ENCODE measurements at places on chromosomes 2 and 18.
A peak's percentile ranks its signal among the peaks of the same experiment; 100 is the strongest.

GRCh38 chr2:187034434-187034833 lies 185.5 kb upstream of the ZSWIM2 start:
- no peak for DNase-seq

GRCh38 chr18:39960550-39960949 lies 1994.5 kb upstream of the PIK3C3 start:
- DNase-seq = no peak

GRCh38 chr2:231181860-231182512 lies 16.4 kb upstream of the ARMC9 start:
- peak; percentile 45 for DNase-seq

DNA sequence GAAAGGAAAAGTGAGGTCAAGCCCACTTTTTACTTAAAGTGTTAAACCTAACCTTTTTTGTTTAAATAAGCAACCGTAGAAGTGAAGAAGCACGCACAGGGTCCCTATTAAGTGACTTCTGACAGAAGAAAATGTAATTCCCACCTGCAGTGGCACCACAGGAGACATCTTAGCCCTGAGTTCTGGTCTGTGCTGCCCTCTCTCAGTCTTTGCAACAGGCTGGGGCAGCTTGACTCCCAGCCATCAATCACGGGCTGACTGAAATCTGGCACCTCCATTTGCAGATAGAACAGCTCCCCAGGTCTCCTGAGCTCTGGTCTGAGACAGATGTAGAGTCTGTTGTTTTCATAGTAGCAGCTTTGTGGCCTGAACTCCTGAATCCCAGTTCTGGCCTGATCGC lies 170.0 kb downstream of the LTBP1 start:
- no peak for DNase-seq

DNA sequence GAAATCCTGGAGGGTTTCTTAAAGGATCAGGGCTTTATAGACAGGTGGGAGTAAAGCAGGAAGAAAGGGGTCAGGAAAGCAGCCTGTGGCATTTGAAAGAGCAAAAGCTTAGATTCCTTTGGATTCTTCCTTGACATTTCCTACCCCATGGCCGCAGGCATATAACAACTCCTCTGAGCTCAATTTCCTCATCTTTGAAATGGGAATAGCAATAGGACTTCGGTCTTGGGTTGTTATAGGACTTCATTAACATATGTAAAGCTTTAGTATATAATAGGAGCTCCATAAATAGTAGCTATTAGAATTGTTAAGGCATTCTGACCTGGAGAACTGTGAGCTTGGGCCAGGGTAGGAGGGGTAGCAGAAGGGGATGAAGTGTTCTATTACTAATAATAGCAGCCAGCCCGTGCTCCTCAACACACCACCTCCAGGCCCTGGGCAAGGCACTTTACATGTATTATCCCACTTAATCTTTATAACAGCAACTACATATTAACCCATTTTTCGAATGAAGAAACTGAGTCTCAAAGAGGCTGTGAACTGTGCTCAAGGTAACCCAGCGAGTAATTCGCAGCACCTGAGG lies 10.6 kb downstream of the ZFP36L2 start:
- DNase-seq = no peak

GRCh38 chr2:224997802-224998201 lies 44.5 kb downstream of the DOCK10 start:
- no peak for DNase-seq

DNA sequence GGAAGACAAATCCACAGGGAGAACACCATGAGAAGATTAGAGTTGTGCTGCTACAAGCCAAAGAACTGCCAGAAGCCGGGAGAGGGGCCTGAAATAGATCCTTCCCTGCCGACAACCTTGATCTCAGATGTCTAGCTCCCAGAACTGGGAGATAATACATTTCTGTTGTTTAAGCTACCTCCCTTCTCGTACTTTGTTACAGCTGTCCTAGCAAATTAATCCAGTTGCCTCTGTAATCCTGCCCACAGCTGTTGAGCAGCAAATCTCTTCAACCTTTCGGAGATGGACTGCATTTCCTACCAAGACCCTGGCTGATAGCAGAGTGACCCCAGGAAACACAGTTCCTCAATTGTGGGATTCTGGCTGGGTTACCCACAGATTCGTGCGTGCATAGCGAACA lies 2.6 kb upstream of the TBC1D8 start:
- no peak for DNase-seq

DNA sequence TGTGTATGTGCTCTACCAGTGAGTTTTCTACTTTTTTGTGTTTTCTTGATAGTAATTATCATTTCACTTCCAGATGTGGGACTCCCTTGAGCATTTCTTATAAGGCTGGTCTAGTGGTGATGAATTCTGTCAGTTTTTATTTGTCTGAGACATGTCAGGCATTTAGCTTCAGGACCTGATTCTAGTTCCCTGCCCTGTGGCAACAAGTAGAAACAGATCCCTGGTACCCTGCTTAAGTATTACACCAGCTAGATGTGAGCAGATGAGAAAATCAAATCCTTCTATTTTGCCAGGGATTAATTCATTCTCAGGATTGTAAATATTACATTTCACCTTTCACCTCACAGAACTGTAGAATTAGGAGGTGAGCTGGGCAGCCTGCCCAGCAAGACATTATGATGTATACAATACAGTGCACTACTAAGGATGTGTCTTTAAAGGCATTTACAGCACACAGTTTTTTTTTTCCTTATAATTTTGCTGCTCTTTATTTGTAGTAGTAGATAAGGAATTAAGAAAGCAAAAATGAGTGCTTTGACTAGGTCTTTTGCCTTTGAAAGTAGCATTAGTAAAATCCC lies 35.1 kb downstream of the GALM start:
- DNase-seq = no peak

DNA sequence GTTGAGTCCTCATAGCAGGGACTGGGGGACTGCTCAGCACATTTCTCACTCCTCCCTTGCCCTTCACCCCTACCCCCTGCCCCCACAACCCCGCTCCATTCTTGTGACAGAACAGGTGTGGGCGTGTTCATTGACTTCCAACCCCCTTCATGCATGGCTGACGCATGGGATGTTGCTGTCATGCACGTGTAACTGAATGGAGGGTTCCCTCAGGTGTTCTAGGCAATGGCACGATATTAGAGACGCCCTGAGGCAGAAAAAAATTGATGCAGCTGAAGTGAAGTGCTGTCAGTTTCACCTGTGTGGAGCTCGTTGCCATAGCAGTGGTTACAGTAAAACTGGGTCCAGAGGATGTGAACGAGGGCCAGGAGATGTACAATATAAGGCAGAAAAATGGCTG lies 6.5 kb upstream of the THOC1 start:
- DNase-seq = no peak

DNA sequence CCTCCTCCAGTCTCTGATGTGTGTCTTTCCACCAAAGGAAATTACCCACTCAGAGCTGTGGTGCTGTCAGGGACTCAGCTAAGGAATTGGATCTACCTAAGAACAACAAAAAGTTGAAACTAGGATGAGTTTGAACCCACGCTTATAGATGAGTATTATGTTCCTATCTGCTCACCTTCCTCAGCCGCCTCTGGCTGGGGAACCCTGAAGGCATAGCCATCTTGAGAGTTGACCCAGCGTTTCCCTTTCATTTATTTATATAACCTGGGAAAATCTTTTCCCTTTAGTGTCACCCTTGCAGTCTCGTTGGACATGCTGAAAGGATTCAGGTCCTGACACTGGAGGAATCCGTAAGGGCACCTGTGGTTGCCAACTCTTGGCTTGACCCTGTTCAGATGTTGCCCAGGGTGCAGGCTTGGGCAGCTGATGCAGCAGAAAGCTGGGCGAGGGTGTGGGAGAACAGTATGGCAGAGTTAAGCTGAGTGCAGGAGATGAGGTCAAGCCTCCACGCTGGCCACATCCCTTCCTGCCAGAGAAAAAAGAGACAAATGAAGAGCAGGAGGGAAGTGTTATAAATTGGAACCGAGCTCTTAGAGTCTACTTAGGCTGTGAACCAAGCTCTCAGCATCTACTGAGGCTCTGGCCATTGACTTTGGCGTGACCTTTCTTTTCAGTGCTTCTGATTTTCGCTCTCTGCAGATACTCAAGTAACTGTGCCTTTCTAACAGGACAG lies 1.9 kb downstream of the CDH20 start:
- DNase-seq = no peak

GRCh38 chr2:230703514-230703913 lies 9.1 kb upstream of the CAB39 start:
- DNase-seq = no peak

GRCh38 chr2:38207168-38207567 lies 131.2 kb upstream of the CYP1B1 start:
- no peak for DNase-seq

DNA sequence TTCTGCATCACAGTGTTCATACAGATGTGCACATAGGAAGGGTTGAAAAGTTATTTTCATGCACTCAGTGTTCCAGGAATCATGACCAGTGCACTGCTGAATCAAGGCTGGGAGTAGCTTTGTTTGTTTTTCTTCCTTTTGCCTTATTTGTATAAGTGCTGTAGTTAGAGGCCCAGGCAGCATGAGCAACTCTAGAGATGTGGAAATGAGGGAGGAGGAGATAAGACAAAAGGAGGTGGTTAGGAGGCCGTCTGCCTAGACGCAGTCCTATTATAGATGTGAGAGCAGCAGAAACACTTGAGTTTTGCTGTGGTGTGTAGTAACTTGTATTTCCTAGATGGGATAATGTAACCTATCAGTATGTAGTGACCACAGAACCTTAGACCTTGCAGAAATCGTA lies 264.3 kb upstream of the RASGRP3 start:
- no peak for DNase-seq

DNA sequence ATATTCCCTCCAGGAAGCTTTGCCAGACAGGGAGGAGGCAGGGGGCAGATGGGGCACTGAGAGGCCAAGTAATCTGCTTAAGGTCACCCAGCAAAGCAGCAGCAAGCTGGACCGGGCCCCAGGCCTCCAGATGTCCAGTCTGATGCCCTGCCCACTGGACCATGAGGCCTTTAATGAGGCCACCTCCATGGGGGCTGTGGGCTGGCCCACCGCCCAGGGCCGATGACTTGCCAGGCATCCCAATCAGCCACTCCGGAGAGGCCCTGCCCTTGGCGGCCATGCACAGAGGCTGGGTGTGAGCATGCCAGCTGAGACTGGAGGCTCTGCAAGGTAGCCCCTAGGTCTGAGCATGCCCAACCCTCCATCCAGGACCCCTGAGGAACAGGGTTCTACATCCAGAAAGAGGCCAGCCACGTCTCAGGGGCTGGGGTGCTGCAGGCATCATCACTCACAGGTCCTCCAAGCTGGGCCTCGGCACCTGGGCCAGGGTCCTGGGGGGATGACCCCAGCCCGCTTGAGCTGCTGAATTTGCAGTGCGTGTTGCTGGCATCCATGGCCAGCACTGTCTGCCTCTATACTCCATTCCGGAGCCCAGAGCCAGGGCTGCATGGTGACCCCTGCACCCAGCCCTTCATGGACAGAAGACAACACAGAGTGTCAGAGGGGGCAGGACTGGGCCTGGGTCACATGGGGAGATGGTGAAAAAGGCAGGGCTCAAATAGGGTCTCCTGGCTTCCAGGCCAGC lies 164.2 kb downstream of the INHBB start:
- DNase-seq = no peak

DNA sequence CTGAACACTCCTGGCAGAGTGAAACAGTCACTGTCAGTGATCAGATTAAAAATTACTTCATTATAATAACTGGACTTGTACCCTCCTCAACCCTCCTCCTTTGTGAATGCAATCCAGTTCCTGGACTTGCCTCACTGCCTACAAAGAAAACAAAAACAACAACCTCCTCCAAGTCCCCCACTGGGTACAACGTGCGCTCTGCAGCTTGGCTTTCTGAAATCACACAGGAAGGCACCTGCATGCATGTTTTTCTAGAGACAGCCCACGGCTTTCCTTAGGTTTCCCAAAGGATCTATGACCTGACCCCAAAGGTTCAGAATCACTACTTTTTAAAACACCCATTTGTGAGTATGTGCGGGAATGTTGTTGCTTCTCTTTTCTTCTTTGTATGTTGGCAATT lies 61.4 kb upstream of the TUBA3E start:
- no peak for DNase-seq

- no peak for DNase-seq
Measured at GRCh38 chr2:223832241-223832903, 5.0 kb downstream of the AP1S3 start.

- DNase-seq = no peak
Measured at GRCh38 chr2:187640926-187641510, 86.8 kb upstream of the TFPI start.

GRCh38 chr2:238176613-238177012 lies 17.8 kb downstream of the ERFE start:
- DNase-seq = no peak

DNA sequence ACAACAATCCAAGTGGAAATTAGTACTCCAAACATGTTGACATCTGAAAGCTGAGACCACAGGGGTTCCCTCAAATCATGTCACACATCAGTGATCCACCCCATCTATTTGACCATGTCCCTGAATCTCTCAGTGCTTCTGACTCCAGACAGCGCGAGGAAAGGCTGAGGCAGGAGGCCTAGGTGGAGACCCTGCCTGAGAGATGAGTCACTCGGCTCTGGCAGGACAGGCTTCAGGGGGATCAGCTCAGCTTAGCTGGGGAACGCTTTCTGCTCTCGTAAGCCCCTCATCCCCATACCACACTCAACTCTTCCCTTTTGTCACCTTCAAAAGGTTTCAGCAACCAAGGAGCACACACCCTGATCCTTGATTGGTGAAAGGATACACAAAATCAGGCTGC lies 5.8 kb upstream of the FAM228A start:
- no peak for DNase-seq

- DNase-seq = peak; percentile 98
Measured at GRCh38 chr2:96531872-96532505, 4.6 kb upstream of the ARID5A start.

DNA sequence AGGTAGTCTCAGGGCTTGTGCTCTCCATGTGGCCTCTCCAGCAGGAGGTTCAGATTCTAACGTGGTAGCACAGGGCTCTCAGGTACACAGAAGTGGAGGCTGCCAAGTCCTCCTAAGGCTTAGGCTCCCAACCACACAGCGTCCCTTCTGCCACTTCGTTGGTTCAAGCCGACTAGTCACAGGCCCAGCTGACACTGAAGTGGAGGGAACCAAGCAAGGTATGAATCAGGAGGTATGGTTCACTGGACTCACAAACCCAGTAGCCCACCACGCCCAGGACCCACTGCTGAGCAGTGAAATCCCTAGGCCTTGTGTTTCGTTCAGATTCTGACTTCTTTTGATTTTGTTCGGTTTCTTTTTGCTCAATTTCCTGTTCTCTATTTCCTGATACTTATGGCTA lies 46.0 kb upstream of the SEC11C start:
- no peak for DNase-seq

DNA sequence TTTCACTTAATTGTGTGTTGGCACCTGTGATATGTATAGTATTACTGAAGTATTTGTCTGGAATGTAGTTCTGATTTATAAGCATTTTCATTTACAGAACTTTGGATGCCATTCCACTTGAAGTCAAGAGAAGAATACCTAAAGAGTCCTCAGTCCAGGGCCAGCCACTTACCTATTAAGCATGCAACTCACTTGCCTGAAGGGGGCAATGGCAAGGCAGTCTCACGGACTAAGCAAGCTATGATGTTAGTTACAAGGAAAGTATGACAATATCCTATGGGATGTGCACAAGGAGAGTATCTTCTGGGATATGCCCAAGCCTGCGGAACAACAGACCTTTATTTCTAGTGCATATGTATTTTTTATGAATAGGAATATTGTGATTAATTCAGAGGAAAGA lies 369.4 kb upstream of the GCFC2 start:
- DNase-seq = no peak

Data from RPMI8226 (cell line).